ENCODE measurements at places on chromosomes 11 and 22.

DNA sequence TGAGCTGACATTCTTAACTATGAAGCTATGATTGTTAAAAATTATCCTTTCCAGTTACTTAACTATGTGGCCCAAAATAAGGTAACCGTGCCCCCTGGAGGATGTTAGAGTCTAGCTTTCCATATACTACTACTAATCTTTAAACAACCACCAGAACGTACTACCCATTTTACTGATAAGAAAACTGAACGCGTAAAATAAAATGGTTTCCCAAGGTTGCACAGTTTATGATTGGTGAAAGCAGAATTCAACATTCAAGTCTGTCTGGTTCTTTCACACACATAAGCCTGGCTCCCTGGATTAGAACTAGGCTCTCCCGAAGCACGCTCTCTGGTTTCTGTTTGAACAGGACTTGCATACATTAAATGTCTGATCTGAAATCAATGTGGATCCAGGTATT lies 437.8 kb upstream of the CCDC90B start:
- DNase-seq, result peak; percentile 60

- DNase-seq, result no peak
Measured at GRCh38 chr22:23073526-23074229, 3.4 kb downstream of the GNAZ start.

DNA sequence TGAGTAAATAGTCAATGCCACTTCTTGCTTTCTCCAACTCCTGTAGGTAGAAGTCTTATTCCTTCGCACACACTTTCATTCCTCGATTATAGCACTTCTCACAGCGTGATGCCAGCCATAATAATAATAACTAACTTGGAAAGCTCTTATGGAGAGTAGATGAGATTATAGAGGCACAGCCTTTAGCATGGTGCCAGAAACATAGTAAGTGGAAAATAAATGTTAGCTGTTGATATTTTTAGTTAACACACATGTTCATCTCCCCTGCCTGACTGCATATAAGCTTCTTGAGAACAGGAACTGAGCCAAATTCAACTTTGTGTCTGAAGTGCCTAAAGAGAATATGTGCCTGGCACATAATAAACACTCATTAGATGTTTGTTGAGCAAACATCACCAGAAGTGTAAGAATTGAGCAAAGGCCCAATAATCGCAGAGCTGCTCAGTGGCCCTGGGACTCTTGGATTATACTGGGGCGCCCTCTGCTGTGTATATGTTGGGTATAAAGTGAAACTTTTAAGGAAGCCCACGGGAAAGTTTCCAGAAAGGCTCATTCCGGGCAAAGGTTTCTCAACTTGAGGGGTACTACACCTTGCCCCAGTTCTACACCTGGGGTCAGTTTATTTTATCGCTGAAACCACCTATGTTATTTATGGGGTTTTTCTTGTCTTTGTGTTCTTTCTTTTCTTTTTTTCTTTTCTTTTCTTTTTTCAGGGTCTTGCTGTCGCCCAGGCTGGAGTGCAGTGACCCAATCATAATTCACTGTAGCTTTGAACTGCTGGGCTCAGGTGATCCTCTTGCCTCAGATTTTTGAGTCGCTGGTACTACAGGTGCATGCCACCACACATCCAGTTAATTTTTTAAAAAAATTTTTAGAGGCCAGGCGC lies 22.3 kb downstream of the SLN start:
- DNase-seq, result peak; percentile 47

DNA sequence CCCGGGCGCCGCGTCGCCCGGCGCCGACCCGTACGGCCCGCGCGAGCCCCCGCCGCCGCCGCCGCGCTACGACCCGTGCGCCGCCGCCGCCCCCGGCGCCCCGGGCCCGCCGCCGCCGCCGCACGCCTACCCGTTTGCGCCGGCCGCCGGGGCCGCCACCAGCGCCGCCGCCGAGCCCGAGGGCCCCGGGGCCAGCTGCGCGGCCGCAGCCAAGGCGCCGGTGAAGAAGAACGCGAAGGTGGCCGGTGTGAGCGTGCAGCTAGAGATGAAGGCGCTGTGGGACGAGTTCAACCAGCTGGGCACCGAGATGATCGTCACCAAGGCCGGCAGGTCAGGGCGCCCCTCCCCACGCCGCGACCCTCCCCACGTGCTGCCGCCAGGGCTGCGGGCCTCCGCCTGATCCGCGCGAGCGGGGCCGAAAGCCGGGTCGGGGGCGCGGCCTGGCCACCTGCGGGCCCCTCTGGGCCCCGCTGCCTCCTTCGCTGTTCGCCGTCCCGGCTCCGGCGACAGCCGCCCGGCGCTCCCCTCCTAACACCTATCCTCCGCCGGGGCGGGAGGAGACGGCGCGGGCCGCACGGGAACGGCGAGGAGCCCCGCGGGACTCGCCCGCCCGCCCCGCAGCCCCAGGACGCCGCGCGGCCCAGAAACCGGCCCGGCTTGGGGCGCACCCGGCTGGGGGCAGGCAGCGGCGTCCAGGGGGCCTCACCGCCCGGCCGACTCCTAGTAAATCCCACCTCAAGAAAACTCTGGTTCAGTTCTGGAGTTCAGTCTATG lies 560 bp downstream of the TBX1 start:
- DNase-seq, result no peak

DNA sequence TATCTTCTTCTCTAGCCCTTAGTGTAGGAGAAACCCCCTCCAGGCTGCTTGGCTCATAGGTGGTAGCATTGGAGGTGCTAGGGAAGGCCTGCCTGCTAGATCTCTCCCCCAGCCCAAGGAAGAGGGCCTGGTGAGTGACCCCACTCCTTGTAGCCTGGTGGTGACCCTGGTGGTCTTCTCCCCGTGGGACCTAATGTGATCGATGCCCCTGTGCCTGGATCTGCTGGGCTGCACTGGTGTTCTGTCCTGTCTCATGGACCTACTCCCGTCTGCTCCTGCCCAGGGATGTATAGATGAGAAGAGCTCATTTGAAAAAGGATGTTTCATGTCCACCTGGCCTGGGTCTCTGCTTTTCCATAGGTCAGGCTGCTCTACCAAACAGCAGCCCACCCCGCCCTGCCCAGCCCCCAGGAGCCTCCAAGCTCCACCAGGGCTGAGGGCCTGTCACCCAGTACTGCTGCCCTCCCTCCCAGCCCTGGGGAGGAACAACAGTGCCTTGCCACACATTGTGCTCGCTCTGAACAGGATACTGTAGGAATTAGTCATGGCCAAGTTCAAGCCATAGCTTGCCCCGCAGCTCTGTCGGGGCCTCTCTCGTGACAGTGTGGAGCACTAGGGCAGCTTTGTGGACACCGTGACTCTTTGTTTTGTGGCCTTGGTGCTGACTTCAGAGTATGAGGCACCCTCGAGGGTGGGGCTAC lies 19.7 kb downstream of the SLC37A2 start:
- peak; percentile 59 for DNase-seq
